DMS79 (cell line): ENCODE measurements at places on chromosomes 2 and 18.

GRCh38 chr18:38961880-38962279, 1396.3 kb upstream of the CELF4 start:
- no peak for DNase-seq

GRCh38 chr2:233779722-233780121, 1.6 kb downstream of the MROH2A start:
- DNase-seq: no peak

DNA sequence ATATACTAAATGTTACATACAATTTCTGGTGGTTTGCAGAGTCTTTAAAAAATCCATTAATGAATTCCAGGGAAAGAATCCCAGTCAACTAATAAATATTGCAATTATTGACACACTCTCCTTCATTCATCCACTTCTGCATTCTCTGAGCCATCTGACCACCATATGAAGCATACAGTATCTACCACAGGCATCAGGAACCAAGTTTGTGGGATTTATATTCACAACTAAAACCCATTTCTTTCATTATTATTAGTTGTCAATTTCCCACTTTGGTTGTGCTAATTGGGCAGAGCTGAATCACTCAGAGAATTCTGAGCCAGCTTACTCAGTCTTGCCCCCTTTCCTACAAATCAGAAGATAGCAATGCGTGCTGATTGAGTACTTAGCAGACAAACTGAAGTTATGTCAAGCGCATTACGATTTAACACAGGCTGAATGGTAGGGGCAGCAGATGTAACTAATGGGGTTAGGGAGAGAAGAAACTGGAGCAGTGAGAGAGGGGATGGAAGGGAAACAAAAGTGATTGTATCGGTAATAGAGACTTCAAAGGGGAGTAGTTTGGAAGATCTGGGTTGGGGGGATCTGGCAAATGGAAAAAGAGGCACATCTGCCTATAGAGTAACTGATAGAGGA, 52.3 kb downstream of the ZEB2 start:
- no peak for DNase-seq

GRCh38 chr2:96897491-96898134, 27.7 kb upstream of the SEMA4C start:
- no peak for DNase-seq

GRCh38 chr2:54084600-54084999, 30.8 kb upstream of the ACYP2 start:
- DNase-seq: no peak

GRCh38 chr2:157692768-157693167, 64.1 kb upstream of the ACVR1C start:
- DNase-seq: no peak

GRCh38 chr2:138058427-138058826, 94.2 kb downstream of the HNMT start:
- no peak for DNase-seq

GRCh38 chr2:235148201-235149170, 196.7 kb downstream of the SH3BP4 start:
- DNase-seq: no peak

DNA sequence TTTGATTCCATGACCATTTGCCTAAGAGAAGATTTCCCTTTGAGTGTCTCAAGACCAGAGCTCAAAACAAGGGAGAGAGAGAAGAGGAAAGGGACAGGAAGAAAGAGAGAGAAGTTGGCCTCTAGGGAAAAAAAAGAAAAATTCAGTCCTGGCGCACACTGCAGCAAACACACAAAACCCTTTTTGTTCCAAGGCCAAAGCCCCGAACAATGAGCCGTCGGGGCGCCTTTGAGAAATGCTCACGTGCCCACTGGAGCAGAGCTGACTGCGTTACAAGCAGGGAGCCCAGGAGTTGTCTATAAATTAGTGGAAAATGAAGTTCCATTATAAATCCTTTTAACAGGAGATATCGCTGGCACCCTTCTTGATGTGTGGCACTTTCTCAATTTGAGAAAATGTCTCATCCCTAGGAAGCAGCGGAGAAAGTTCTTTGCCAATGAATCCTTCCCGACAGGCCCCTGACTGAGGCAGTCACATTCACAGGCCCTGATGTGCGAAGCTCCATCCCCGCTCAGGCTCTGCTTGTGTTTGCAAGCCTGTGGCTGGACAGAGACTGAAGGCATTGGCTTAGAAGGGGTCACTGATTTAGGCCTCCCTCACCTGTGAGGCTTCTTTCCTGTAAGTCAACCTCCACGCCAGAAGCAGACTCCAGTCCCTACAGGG, 32.1 kb upstream of the NCKAP5 start:
- DNase-seq: no peak

DNA sequence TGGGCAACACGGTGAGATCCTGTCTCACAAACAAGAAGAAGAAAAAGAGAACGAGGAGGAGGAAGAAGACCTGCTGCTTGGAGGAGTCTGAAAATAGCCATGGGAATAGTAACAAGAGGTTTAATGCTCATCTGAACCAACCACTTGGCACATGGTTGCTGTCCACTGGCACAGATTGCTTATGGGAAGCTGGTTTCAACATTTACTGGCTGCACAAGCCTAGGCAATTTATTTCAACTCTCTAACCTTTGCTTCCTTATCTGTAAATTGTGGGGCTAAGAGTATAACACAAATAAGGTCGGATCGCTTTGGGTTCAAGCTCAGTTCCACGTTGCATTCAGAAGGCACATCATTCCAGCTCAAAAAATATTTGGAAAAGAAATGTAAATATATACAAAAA, 14.2 kb upstream of the RHOB start:
- no peak for DNase-seq

DNA sequence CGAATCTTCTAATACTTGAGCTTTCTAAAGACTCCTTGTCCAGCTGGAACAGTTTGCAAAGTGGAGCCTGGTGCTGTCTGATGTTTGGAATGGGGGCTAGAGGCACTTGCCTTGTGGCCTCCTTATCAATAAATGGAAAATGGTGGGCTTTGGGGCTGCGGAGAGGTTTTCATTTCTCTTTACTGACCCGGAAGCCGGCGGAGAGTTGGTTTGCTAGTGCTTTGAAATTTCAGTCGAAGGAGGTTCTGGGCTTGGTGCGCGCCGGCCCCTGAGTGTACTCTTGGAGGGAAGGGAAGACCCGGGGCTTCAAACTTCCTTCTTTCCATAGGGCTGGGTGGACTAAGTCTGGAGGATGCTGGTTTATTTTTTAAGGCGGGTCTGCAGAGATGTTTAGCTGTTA, 714 bp downstream of the RPIA start:
- no peak for DNase-seq

GRCh38 chr2:120432293-120432975, 86.5 kb downstream of the INHBB start:
- DNase-seq: no peak

DNA sequence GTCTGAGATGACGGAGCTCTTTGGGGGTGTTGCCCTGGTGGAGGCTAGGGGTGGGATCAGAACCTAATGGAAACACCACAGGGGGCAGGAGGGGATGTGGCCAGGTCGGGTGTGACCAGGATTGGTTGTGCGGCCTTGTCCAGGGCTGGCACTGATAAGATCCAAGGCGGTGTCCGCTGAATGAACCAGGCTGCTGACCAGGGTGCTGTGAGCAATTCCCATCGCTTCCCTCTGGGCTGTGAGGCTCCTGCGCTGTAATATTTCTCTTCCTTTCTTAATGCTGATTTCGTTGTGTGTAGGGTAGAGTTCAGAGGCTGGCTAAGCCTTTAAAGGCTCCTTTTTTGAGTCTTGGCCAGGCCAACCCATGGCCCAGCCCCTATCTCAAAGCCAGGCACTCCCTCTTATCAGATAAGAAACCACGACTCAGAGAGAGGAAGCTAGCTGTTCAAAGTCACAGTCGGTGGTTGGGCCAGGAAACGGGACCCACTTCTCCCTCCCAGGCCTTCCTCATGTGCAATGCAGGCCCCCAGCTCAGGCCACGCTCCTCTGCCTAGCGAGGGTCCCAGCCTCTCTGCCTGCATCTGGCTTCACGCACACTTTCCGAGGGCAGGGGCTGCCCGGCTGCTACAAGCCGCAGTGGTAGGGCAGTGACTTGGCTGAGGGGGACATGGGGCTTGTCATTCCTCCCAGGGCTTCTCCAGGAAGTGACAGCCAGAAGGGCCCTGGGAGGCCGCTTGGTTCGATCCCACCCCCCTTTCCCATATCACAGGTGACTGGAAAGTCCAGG, 26.0 kb upstream of the FOSL2 start:
- no peak for DNase-seq

DNA sequence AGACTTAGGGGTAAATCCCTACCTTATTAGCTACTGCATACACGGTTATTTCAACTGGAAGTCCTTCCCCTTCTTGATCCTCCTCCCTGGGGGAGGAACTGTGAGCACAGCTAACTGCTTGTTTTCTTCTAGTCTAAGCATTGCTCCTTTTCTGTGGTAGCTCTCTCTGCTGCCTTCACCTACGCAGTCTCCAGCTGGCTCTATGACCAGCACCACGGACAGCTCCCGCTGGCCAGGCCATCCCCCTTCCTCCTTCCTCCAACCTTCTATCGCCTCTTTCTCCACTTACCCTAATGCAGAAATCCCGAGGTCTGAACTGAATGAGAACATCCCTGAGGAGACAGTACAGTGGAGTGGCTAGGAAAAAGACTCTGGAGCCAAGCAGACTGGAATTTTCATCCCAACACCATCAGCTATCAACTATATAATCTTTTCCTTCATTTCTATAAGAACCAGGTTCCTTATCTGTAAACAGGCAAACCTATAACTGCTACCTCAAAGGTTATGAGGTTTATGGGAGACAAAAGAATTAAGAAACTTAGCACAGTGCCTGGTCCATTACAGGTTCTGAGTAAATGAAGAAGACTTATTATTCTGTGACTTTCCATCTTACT, 4.7 kb upstream of the CFAP65 start:
- no peak for DNase-seq

GRCh38 chr2:160061533-160061932, 882 bp downstream of the PLA2R1 start:
- DNase-seq: no peak

GRCh38 chr2:2293527-2294089, 37.5 kb downstream of the MYT1L start:
- DNase-seq: no peak

GRCh38 chr2:191653667-191654391, 24.1 kb upstream of the NABP1 start:
- no peak for DNase-seq

DNA sequence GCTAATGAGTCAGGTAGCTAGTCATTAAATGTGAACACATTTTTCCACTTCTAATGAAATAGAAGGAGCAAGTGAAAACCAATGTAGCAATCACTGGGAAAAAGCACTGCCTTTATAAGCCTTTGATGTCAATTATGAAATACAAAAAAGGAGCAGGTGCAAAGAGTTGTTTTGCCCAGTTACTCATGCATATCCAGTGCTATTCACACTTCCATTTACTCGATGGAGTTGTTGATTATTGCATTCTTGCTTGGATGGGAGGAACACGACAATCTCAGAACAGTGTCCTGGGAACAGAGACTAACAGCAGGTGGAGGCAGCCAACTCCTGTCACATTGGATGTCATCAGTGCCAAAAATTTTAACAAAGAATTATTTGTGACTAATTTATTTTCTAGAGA, 372.5 kb downstream of the CBLN2 start:
- DNase-seq: peak; percentile 5

DNA sequence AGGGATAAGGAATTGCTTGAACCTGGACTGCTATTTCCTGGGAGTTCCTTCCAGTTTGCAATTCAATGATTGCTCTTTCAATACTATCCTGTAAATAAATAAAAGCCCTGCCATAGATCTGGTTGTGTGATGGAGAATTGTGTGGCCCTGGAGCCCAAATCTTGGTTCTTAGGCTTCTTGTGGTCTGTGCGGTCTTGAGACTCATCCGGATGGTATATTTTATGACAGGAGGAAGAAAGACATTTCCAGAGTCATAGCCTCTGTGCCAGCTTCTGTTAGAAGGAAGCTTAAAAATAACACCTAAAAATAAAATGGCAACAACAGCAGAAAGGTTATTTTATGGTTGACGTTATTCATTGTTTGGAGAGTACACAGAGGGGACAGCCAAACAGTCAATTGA, 137.7 kb downstream of the ABCA12 start:
- DNase-seq: no peak

GRCh38 chr2:217599906-217600305, 402.9 kb downstream of the TNS1 start:
- no peak for DNase-seq

DNA sequence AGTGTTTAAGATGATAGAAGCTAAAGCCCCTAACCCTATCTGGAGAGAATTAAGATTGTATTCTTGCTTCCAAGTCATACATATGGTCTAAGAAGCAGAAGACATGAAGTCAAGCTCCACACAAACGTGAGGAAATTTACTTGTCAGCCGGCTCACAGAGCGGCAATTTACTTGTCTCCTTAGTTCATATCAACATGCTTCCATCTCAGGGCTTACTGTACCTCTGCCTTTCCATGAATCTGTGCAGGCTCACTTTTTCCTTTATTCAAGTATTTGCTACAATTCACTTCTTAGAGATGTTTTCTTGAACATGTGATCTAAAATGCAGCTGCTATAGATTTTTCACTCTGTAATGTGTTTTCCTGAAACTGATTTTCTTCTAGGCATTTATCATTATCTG, 1386.4 kb downstream of the LRP1B start:
- DNase-seq: no peak
